ENCODE measurements at places on chromosomes 16 and 17. TPM values are rescaled to one million over a fixed set of nuclear protein-coding genes. Genes with fewer than 3 reads are reported as not detected.

The FASN gene
- 58.3 TPM for total RNA-seq

DNA sequence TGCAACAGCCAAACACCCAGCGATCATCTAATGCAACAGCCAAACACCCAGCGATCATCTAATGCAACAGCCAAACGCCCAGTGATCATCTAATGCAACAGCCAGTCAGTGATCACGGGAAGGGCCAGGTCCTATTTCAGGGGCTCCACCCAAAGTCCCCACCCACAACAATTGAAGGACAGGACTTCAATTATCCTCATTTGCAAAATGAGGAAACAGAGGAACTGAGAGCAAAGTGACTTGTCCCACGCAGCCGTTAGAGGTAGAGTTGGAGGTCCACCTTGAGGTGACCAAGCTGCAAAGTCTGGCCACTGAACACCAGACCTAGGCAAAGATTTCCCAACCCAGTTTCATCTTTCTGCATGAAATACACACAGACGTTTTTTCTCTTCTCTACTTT is 3.7 kb downstream of the ZG16B start:
- peaks cover 5% of the 10 kb centered on the region for H3K27me3 ChIP-seq
- H3K27ac ChIP-seq: no peak overlapping the region
- H3K36me3 ChIP-seq: no peaks in the 10 kb centered on the region
- H3K4me3 ChIP-seq: no peak overlapping the region
- peaks cover 5% of the 10 kb centered on the region for H3K4me1 ChIP-seq

The FMNL1 gene
- total RNA-seq: 3.5 TPM

The DPEP3 gene
- 0.11 TPM for total RNA-seq

The P2RX5 gene
- 6.0 TPM for total RNA-seq

DNA sequence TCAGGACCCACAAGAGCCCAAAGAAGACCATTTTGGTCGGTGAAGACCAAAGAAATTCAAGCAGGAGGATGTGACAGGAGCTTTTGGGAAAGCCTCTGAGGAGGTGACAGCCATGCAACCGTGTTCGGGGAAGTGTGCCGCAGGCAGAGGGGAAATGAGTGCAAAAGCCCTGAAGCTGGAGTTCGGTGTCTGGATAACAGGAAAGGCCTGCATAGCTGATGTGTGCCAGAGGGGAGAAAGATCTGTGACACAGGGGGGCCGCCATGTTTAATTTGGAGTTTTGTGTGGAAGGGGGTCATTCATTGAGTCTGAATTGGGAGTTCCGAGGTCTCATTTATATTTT is 870 bp upstream of the ZC3H7A start:
- DNase-seq: no peak
- no peaks in the 10 kb centered on the region for H3K27me3 ChIP-seq
- H3K36me3 ChIP-seq: peaks cover 8% of the 10 kb centered on the region

GRCh38 chr17:35082073-35082657 is 18.7 kb upstream of the RFFL start:
- H3K4me1 ChIP-seq: peaks cover 5% of the 10 kb centered on the region
- H3K36me3 ChIP-seq: no peaks in the 10 kb centered on the region
- no peak overlapping the region for H3K27ac ChIP-seq

All from spinal cord (tissue), 10 donors.